ENCODE measurements at places on chromosomes 1 and 21.
A peak's percentile ranks its signal among the peaks of the same experiment; 100 is the strongest.

GRCh38 chr1:13802782-13803545 is 103.0 kb downstream of the PRDM2 start:
- DNase-seq = no peak

- DNase-seq = no peak
Measured at GRCh38 chr21:23939369-23940065, 1667.8 kb downstream of the MRPL39 start.

GRCh38 chr21:29477941-29478340 is 179.2 kb downstream of the BACH1 start:
- DNase-seq = no peak

DNA sequence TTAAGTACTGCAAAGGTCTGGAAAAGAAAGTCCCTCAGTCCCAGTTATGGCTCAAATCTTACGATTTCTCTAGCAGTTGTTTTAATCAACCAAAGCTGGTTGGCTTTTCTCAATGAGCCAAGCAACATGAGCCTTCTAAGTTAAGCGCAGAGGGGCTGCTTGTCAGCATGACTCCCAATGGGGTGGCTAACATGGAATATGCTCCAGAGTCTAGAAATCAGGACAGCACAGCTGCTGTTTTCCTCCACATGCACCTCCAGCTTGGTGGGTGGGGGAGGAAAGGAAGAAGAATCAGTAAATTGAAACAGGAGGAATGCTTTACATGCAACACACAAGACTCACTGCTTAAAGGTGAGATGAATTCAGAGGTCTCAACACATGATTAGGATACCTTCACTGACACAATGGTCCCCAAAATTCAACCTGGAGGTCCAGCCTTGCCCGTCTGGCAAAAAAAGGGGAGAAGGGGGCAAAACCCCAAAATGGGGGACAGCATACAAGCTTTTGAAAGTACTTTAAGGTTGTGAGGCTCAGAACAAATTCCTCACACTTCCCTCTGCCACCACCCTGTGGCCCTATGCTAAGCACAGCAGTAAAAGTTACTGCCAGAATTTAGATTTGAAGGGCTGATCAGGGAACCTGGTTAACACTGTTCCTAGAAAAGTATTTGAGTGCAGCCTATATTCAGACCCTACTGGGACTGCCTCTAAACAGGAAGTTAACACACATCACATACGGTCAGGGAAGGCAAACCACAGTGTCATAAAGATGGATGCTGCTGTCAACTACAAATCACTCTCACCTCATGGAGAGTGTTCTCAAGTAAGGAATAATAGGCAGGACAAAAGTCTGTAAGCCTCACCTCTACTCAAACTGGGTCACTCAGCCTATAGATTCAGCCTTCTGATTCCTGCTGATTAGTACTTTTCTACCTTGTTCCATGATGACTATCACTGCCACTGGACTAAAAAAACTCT is 2.6 kb downstream of the GATAD2B start:
- no peak for DNase-seq

- no peak for DNase-seq
Measured at GRCh38 chr1:39216771-39217170, 12.3 kb downstream of the MACF1 start.

DNA sequence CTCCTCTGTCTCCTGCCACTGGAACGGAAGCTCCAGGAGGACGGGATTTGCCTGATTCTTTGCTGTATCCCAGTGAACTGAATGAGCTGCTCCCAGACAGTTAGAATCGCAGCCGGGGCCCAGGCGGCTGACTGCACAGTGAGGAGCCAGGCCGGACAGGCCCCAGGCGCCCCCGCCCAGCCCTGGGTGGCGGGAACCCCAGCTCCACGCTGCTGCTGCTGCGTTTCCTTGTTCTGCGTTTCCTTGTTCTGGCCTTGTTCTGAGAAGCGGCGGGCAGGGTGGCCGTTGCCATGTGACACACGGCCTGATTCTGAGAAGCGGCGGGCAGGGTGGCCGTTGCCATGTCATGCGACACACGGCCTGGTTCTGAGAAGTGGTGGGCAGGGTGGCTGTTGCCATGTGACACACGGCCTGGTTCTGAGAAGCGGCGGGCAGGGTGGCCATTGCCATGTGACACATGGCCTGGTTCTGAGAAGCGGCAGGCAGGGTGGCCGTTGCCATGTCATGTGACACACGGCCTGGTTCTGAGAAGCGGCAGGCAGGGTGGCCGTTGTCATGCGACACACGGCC is 56.2 kb downstream of the SLC37A1 start:
- DNase-seq = no peak

DNA sequence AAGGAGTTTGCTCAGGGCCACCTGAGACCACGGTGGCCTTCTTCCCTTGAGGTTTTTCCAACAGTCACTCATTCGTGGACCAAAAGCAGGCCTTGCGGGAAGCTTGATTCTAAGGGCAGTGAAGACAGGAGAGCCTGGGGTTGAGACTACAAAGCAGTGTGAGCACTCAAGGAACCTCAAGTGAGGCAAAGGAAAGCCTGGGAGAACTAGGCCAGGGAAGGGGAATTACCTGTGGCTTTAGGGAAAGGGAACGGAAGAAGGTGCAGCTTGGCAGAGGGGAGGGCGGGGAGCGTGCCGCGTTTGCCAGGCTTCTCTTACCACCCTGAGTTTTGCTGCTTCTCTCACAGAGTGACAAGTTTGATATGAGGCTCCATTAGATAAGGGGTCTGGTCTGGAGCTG is 114.3 kb downstream of the DHRS3 start:
- peak; percentile 43 for DNase-seq

DNA sequence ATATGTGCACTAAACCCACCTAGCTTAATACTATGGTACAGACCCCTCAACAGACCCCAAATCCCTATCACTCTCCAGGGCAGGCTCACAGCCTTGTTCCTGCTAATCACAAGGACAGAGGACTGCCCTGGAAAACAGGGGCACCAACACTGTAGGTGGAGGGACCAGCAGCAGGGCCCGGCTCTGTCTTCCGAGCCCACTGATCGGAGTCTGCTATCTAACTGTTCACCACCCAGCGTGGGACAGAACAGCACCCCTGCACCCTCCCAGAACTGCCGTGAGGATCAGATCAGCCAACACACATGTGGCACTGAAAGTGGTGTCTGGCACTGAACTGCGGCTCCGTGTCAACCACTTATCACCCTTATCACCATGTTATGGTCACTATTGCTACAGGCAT is 6.2 kb downstream of the WDR4 start:
- DNase-seq = no peak

- DNase-seq = no peak
Measured at GRCh38 chr1:22780696-22781095, 70.1 kb downstream of the EPHB2 start.

DNA sequence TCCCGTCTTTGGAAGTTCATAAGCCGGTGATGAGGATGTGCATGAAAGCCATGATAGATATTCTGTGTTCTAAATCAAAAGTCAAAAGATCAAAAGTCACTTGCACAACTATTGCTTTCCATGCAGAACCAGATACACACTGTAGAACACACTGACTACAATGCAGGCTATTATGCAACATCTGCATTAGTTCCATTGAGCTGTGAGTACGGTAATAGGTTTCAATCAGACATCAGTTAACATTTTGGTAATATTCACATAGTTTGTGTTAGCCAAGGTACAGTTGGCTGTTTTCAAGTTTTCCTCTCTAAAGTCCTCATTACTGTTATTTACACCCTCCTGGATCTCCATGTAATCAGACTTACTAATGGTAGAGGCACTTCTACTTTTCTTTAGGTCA is 3.1 kb downstream of the KCNA2 start:
- DNase-seq = no peak

DNA sequence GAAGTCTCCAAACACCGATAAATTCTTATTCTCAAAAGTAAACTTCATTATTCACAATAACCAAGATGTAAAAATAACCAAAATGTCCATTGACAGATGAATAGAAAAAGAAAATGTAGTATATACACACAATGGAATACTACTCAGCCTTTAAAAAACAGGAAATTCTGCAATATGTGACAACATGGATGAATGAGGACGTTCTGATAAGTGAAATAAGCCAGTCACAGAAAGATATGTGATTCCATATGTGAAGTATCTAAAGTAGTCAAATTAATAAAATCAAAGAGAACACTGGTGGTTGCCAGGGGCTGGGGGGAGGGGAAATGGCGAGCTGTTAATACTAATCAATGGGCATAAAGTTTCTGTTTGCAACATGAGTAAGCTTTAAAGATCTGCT is 36.0 kb downstream of the LRRC8C start:
- no peak for DNase-seq

GRCh38 chr1:185432948-185433347 is 115.9 kb upstream of the IVNS1ABP start:
- DNase-seq = no peak
